ENCODE measurements at places on chromosomes 2 and 18.

DNA sequence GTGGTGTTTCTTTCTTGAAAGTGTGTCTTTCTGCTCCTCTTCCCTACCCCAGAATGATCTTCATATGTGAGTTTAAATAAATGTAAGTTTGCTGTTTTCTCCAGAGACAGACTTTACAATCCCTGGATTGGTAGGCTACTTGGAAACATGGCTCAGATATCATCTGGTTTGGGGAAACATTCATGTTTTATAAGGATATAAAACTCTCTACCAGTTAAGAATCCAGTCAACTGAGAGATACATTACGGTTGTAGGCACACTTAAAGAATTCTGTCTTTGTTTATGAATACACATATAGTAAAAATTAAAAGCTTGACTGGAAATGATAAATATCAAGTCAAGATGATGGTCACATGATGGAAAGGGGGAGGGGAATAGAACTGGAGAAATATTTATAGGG lies 739.3 kb downstream of the SLC4A3 start:
- no peak for DNase-seq

- no peak for DNase-seq
Observed at GRCh38 chr2:114421781-114422180, 20.7 kb upstream of the DPP10 start.

DNA sequence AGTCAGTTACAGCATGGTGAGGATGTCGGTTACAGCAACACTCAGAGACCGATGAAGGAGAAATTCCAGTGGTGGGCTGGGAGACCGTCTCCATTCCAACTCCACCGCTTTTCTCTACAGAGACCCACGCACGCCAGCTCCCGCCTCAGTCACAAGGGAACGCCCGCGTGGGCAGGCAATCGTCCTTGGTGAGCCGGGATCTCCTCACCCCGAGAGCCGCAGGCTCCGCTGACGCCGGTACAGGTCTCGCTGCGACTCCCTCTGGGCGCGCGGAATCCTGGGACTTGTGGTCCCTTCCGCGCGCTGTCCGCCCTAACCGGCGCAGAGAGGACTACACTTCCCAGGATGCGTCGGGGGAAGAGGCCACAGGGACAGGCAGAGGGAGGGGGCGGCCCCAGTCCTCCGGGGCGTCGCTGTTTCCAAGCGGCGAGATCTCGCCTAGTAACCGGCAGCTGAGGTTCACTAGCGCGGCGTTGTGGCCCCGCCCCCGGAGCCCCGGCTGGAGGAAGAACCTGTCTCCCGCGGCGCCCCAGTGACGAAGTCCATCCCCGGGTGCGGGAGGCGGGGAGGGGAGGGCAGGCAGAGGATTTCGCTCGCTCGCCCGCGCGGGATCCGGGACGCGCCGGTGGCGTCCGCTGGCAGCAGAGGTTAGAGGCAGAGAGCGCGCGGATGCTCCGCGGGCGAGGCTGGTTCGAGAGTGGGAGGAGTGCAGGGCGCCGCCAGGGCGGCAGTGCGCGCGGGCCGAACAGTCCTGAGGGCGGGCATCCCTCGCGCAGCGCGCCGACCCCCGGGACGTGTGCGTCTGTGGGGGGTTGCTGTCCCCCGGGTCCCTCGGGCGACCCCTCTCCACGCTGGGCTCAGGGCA lies at the start of gene EML6:
TSS of gene EML6 (plus strand) at position 532 of the 865 bp plus-strand sequence. CDS start 1,400 bp downstream, outside the sequence.
- peak; percentile 99 for DNase-seq

- peak; percentile 11 for DNase-seq
Observed at GRCh38 chr2:26970928-26971627, 641 bp downstream of the MAPRE3 start.

Data from activated naive CD4-positive, alpha-beta T cell treated with anti-CD3 and anti-CD28 coated beads for 36 hours (primary cell).